Anterior cingulate cortex (tissue), 58 donors: ENCODE measurements at places on chromosomes 13 and 19.

- DNase-seq, result no peak
Observed at GRCh38 chr19:1171755-1172352, 2.2 kb downstream of the SBNO2 start.

GRCh38 chr13:73684286-73684685, 449.9 kb downstream of the KLF12 start:
- no peak for DNase-seq

- DNase-seq, result no peak
Observed at GRCh38 chr13:48804821-48805601, 151.3 kb downstream of the CYSLTR2 start.

- DNase-seq, result no peak
Observed at GRCh38 chr13:35743165-35743564, 266.7 kb upstream of the MAB21L1 start.

DNA sequence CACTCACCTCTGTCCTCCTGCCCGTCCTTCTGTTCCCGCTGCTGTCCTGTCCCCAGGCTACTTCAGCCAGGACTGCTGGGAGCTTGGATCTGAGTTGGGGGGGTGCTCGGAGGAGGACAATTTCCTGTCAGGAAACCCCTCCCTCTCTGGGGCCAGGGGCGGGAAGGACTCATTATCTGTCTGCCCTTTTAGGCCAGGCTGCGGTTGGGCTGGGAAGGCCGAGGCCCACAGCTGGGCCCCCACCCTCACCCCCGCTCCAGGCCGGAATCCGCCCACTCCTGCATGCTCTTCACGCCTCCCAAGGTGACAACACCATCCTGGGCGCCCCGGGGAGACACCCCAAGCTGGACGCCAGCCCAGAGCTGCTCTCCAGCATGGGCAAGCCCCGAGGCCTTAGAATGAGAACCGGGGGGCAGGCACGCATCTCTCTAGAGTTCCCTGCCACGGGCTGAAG, at the start of gene EXOC3L2:
Gene EXOC3L2 (minus strand): TSS at position 74 of the 454 bp plus-strand sequence. CDS start 6,362 bp downstream, outside the sequence.
- no peak for DNase-seq

DNA sequence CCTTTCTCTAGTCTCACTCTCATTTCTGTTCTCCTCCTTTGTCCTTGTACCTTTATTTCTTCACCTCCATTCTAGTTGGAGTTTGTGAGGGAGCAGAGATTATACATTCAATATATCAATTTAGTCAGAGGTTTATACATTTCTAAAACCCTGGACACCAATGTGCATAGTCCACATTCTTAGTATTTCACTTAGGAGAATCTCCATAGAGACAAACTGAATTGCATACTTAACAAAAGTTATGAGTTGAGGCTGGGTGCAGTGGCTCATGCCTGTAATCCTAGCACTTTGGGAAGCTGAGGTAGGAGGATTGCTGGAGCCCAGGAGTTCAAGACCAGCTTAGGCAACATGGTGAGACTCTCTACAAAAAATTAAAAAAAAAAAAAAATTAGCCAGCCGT, 45.3 kb downstream of the DNAJC3 start:
- no peak for DNase-seq

GRCh38 chr13:23510979-23511735, 59.1 kb upstream of the TNFRSF19 start:
- DNase-seq, result no peak
